ENCODE measurements at places on chromosomes 2 and 18.
A peak's percentile ranks its signal among the peaks of the same experiment; 100 is the strongest.

DNA sequence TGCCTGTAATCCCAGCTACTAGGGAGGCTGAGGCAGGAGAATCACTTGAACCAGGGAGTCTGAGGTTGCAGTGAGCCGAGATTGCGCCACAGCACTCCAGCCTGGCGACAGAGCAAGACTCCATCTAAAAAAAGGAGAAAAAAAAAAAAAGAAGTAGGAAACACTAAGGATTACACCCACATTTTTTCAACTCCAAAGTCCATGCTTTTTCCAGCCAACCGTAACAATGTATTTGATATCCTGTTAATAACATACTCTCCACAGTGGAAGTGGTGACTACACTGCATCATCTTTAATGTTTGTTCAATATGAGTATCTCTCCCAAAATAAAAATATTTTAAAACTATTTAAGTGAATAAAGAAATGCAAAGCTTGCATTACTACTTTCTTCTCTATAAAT lies 481.6 kb upstream of the ACVR2A start:
- DNase-seq = no peak

GRCh38 chr2:209600341-209601171 lies 171.1 kb upstream of the UNC80 start:
- no peak for DNase-seq

- no peak for DNase-seq
These were observed 544.1 kb upstream of the CDH7 start for GRCh38 chr18:65206551-65207260.

- no peak for DNase-seq
These were observed 164.8 kb downstream of the PRKCE start for GRCh38 chr2:45816272-45816671.

- no peak for DNase-seq
These were observed 39.4 kb downstream of the AGFG1 start for GRCh38 chr2:227511239-227511930.

- DNase-seq = no peak
These were observed 168.1 kb upstream of the SMAD2 start for GRCh38 chr18:48098538-48098937.

- DNase-seq = no peak
These were observed 16.7 kb downstream of the HOXD1 start for GRCh38 chr2:176205126-176205525.

DNA sequence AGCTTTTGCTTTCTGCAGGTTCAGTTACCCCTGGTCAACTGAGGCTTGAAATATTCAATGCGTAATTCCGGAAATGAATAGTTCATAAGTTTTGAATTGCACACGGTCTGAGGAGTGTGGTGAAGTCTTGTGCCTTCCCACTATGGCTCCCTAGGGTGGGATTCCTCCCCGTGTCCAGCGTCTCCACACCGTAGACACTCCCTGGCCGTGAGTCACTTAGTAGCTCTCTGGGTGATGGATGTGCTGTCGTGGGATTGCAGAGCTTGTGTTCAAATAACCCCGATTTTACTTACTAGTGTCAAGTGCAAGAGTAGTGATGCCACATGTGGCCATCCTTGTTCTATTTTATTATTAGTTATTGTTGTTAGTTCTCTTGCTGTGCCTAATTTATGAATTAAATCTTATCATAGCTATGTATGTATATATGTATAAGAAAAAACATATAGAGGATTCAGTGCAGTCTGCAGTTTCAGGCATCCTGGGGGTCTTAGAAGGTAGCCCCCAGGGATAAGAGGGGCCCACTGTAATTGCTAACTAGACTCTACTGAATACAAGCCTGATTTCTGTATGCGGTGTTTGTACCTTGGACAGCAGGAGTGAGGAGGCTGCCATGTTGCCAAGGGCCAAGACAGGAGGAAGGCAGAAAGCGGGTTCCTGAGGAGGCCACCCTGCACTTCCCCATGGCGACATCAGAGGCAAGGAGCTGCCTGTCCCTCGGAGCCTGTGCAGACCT lies 47.7 kb upstream of the PDIA6 start:
- no peak for DNase-seq

DNA sequence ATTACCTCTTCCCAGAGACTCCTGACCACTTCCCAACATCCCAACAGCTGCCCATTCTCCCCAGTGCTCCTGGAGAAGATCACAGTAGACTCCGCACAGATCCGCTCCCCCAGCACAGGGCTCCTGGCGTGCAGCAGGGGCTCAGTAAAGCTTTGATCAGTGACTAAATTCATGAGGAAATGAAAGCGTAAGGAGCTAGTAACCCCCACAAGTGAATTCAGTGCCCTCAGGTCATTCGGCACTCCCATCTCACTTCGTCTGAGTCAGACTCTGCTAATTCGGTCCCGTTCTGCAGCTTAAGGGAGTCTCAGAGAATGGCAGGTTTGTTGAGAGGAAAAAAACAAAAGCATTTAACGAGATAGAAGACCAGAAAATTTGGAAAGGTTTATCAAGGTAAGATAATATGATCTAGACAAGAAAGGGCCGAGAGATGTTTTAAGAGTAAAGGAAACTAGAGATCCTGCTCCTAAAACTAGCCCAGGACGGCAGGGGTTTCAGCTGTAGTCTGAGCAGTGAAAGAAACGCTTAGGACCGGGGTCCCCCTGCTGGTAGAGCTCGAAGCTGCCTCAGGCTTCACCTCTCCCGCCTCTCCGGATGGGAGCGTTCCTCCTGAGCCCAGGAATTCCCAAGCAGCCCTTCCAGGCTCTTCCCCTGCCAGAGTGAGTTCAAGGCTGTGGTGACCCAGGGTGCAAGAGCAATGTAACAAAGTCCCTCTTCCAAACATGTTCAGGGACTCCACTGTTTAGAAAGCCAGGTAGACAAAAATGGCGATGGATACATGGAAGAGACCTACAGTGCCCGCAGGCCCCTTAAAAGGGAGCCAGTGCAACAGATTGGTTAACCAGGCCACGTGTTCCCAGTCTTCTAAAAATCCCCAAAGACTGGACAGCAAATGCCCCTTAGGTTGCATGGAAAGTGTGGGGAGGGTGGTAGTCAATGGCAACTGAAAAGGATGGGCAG lies 127.3 kb downstream of the DNER start:
- DNase-seq = peak; percentile 53

GRCh38 chr2:211729433-211729832 lies 809.2 kb downstream of the ERBB4 start:
- no peak for DNase-seq

DNA sequence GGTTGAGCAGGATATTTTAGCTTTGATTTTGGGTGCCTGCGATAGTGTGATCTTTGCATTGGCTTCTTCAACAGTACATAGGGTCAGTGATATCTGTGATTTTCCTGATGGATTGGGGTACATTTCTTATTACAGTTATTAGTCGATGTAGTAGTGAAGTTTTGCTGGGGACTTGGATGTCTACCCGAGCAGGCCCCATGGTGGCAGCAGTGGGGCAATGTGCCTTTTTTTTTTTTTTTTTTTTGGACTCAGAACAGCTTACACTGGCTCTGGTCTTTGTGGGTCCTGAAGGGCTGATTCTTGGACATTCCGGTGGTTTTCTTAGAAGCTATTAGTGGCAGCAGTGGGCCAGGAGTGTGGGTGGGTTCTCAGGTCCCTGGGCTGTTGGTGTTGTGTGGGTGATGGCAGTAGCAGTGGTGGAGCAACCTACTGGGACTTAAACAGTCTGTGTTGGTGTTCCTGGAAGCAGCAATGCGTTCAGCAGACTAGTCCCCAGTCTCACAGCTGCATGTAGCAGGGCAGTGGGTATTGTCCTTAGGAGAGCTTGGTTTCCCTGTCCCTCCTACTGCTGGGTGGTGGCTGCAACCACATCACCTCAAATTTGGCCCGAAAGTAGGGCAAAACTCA lies 53.7 kb upstream of the SLC4A10 start:
- no peak for DNase-seq

- DNase-seq = no peak
These were observed 54.9 kb upstream of the BZW1 start for GRCh38 chr2:200756618-200757321.

DNA sequence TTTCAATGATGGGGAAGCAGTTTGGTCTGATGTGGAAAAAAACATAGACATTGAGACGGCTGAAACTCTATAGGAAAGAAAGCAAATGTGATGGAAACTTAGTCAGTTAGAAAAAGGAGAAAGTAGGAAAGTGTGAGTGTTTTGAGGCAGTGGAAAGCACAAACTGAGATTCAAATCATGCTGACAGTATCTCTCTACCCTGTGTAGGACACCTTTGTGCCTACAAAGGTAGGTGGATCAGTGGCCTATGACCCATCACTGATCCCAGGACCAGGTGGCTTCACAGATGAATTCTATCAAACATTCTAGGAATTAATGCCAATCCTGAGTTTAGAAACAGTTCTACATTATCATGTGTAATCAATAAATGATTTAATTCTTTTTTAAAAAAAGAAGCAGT lies 57.1 kb downstream of the CD226 start:
- no peak for DNase-seq

GRCh38 chr2:229434187-229434586 lies 163.1 kb upstream of the PID1 start:
- DNase-seq = no peak

- DNase-seq = peak; percentile 41
These were observed 195.1 kb downstream of the EXOC6B start for GRCh38 chr2:72630767-72631166.

- DNase-seq = no peak
These were observed 63.8 kb upstream of the DARS1 start for GRCh38 chr2:136049011-136049742.

- no peak for DNase-seq
These were observed 147.8 kb upstream of the MAP2 start for GRCh38 chr2:209276000-209276399.

GRCh38 chr2:199590321-199591203 lies 132.8 kb upstream of the SATB2 start:
- DNase-seq = no peak

GRCh38 chr2:240245706-240246105 lies 105.2 kb upstream of the OTOS start:
- no peak for DNase-seq

- no peak for DNase-seq
These were observed 25.7 kb upstream of the CRIM1 start for GRCh38 chr2:36329746-36330472.

- DNase-seq = no peak
These were observed 58.3 kb downstream of the CTIF start for GRCh38 chr18:48597110-48597509.

DNA sequence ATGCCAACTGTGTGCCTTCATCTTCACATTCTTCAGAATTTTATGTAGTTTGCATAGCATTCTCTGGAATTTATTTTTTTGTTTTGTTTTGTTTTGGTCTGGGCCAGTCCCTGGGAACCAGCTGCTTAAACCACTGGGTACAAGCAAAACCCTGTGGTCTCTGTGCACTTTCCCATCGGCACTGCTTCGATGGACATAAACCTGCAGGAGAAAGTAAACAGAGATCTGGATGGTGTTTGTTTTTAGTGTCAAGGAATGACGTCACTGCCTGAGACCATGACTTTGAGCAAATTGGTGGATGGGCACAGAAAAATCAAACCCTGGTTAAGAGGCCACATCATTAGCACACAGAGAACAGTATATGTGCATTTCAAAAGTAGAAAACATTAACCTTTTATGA lies 64.7 kb upstream of the RASGRP3 start:
- DNase-seq = no peak

DNA sequence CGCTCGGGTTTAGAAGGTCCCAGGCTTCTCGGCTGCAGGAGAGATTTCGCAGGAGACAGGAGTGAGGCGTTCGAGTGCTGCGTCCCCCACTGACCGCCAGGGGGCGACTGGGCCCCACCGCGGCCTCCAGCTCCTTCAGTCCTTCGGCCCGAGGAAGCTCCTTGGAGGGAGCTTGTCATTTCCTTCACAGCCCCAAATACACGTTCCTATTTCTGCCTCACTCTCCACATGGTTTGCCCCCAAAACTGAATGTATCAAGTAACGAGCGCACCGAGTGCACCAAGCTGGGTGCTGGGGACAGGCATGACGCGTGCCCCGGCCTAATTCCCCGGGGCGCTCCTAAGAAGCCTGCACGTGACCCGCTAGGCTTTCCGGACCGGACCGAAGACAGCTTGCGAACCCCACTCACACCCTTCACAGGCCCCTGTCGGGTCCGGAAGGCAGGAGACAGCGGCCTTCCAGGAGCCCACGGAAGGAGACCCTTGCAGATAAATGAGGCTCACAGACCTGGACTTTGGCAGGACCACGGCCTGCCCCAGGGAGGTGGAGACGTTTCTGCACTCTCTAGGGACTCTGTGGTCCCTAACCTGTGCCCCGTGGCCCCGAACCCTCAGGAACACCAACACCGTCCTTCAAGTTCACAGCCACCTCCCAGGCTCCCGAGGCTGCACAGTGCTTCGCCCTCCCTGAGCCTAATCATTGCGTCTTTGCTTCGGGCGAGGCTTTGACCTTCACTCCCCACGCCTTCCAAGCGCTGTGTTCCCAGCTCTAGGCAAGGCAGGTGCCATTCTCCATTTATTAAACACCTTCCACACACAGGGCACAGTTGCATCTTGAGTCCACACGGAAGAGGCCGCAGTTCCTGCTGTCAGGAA lies 13.0 kb upstream of the FAHD2A start:
- DNase-seq = no peak

- DNase-seq = no peak
These were observed 149.0 kb downstream of the ADCYAP1 start for GRCh38 chr18:1053331-1054315.

- no peak for DNase-seq
These were observed 404.7 kb upstream of the FAM98A start for GRCh38 chr2:34003795-34004194.

GRCh38 chr2:26396734-26397298 lies 4.9 kb upstream of the DRC1 start:
- DNase-seq = no peak

DNA sequence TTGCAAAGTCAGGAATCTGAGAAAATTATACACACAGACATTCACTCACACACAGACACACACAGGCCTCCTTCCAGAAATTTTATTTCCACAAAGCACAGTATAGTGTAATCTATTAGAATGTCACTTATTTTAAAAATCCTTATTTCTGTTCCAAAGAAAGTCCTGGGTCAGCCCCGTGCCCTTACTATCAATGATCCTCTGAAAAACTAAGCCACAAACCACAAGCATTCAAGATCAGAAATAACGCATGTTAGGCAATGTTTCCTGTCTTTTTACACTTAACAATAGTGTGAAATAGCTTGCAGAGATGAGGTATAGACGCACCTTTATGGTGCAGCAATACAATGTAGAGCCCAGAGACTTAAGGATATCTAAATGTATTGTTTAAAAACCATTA lies 25.8 kb downstream of the TBC1D8 start:
- DNase-seq = no peak

- no peak for DNase-seq
These were observed 116.0 kb downstream of the COPS8 start for GRCh38 chr2:237201461-237202287.
